NCI-H446 (cell line): ENCODE measurements at places on chromosomes 5 and 9.

GRCh38 chr9:130371196-130371966 lies 73.4 kb upstream of the ASS1 start:
- DNase-seq: no peak

GRCh38 chr9:131253891-131254491 lies 22.3 kb downstream of the FAM78A start:
- DNase-seq: no peak

- DNase-seq: no peak
Measured at GRCh38 chr5:176660530-176660859, 13.2 kb downstream of the TSPAN17 start.

GRCh38 chr5:169745441-169746146 lies 108.5 kb downstream of the DOCK2 start:
- no peak for DNase-seq

DNA sequence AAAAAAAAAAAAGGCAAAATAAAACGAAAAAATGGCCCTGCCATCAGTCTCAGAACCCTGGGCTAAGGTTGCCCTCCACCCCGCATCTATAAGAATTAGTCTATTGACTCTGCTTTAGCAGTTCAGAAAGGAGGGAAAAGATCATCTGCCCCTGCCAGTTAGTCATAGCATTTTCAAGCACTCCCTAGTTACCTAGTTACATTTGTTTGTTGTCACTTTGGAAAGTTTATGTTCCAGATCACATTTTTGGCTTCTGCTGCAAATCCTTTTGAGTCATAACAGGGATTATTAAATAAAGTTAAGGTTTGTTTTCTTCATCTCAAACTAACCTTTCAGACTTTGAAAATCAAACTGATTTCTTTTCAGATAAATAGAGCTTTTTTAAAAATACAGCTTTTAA lies 52.1 kb downstream of the AQP7 start:
- DNase-seq: no peak
